ENCODE measurements at places on chromosomes 4 and X.

- DNase-seq: peak; percentile 68
Measured at GRCh38 chrX:154727871-154728270, 23.0 kb downstream of the GAB3 start.

DNA sequence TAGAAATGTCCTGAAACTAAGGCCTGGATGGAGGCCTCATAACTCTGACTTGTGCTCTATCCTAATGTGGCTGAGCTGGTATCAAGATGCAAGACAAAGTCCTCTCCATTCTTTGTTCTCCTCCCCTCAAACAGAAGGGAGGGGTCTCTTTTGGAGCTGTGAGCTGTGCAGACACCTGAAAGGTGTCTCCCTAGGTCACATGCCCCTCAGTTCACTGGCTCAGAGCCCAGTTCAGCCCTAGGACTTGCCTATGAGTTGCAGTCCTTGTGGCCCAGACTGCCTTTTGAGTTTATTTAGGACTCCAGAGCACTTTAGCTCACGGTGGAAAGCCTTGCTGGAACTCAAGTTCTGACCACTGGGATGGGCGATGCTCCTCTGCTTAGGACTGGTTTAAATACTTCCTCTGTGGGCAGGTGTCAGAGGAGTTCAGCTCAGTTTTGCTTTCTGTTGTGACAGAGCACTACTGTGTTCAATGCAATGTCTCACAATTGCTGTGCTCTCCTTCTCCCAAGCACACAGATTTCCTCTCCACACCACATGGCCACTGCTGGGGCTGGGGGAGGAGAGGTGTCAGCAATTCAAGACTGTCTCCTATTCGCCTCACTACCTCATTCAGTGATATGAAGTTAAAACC lies 84.8 kb upstream of the ZNF827 start:
- no peak for DNase-seq

- DNase-seq: no peak
Measured at GRCh38 chr4:4343038-4343437, 43.9 kb upstream of the NSG1 start.

DNA sequence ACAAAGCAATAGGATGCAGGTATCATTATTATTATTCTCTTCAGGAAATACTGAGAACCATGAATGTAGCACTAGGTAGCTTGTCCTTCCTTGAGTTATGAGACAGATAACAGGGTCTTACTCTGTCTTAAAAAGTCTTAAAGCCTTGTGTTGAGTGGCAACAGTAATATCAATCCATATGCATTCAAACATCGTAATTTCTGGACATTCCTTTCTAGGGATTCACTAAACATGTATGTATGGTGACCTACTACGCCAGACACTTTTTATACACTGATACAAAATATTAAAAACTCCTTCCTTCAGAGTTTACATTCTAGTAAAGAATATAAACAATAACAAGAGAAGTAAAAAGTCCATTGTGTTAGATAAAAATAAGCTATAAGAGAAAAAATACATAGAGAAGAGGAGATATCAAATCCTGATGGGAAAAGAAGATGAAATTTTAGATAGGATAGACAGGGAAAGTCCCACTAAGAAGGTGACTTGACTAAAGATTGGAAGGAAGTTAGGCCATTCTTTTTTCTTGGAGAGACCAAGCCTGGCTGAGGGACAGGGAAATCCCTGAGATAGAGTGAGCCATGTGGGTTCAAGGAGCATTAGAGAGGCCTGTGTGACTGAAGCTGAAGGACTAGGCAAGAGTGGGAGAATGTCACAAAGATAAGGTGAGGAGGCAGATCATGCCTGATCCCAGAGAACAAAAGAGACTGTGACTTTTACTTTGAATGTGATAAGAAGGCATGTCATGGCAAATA lies 5.0 kb upstream of the DDX60L start:
- no peak for DNase-seq

DNA sequence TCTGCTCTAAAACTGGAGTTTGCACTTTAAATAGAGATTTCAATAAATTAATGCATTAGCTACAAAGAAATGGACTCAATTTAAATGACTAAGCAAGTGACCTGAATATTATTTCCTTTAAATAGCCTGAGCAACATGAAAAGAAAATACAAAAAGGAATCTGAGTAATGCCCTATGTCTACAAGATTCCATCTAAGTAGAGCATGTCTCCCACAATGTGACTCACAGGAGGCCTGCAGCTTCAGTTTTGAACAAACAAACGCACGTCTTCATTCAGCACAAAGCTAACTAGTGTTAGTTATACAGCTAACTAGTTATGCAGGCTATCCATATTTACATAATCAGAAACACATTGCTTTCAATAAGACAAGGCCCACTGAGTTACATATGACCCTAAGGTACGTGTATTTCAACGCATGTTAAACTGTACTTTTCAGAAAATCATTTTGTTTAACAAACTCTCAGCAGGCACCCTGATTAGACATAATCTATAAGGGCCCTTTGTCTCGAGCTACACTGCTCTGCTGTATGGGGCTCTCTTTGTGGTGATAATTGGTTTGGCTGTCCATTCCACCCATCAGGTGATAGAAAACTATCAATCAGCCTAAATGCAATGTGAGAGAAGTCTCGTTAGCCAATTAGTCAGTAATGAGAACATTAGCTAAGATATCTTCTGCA lies 116.5 kb downstream of the MAML3 start:
- DNase-seq: peak; percentile 91

DNA sequence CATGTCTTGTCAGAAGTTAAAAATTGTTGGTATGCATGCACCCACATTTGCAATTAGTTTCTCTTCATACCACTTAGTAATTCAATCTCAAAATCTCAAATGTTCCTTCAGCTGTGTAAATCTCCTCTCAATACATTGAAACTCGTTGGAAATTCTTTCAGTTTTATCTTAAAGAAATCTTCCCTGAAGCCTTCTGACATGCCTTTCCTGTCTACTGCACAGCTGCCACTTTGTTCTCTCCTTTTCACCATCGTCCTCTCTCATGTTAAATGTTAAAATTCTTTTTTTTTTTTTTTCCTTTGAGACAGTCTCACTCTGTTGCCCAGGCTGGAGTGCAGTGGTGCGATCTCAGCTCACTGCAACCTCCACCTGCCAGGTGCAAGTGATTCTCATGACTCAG lies 30.9 kb downstream of the MCUB start:
- DNase-seq: peak; percentile 11

GRCh38 chrX:109472939-109473735 lies 8.7 kb downstream of the GUCY2F start:
- peak; percentile 51 for DNase-seq

GRCh38 chr4:124943145-124943889 lies 230.8 kb upstream of the ANKRD50 start:
- peak; percentile 82 for DNase-seq

- DNase-seq: no peak
Measured at GRCh38 chr4:163587867-163588266, 93.4 kb downstream of the TMA16 start.

DNA sequence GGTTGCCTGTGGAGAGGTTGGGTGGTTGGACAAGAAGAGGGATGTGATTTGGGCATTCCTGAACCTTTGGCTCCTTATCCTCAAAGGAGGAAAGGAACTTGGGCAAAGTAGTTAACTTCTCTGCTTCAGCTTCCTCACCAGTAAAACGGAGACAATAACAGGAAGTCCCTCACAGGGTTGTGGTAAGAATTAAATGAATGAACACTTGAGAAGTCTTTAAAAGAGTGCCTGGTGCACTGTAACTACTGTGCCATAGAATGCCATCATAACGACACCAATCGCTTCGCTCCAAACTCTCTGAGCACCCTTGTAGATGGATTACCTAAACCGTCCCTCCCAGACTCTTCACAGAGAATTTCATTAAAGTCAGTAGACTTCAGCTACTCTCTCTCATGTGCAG lies 10.5 kb downstream of the ZCCHC18 start:
- no peak for DNase-seq

DNA sequence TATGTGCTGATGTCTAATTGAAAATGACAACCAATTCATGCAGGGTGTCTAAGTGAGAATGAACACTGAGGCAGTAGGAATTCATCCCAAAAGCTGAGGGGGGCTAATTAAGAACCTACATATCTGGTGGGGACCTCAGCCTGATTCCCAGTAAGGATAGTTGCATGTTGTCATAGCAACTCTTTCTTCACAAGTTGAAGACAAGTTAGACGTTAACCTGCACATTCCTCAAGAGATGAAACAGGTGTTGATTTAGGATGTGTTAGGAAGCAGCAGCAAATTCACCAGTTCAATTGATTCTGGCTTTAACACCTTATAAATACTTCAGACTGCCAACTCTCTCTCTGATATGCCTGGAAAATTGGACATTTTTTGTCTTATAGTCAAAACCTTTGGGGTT lies 7.3 kb downstream of the FNIP2 start:
- no peak for DNase-seq

GRCh38 chr4:26751838-26752237 lies 108.8 kb upstream of the STIM2 start:
- no peak for DNase-seq

- no peak for DNase-seq
Measured at GRCh38 chr4:153758688-153759406, 977 bp downstream of the RNF175 start.
